Effector memory CD8-positive, alpha-beta T cell (primary cell): ENCODE measurements at places on chromosomes 3 and 15.
A peak's percentile ranks its signal among the peaks of the same experiment; 100 is the strongest.

- peak; percentile 81 for DNase-seq
Measured at GRCh38 chr15:67456677-67457529, 64.0 kb upstream of the C15orf61 start.

DNA sequence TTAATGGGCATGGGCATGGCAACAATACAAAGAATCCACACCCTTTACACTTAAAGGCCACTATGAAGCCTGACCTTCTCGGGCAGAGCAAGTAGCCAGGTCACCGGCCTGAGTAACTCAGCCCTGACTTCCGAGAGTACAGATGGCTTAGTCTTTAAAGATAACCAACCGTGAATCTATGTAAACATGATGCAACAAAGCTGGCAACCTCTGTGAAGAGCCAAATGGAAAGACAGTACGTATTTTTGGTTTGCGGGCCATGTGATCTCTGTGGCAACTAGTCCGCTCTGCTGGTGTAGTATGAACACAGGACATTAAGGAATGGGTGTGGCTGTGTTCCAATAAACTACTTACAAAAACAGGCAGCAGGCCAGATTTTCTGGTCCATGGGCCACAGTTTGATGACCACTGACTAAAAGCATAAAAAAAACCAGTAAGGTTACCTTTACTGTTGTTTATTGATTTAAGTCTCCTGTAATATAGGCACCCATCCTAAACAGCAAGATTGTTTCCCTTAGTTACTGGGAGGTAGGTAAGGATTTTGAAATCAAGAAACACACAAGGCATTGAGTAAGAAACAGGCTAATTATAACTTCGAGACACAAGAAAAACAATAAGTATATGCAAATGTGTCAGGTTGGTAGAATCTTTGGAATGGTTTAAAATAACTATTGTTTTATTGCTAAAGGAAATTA is 14.5 kb downstream of the RIOX2 start:
- DNase-seq: no peak

DNA sequence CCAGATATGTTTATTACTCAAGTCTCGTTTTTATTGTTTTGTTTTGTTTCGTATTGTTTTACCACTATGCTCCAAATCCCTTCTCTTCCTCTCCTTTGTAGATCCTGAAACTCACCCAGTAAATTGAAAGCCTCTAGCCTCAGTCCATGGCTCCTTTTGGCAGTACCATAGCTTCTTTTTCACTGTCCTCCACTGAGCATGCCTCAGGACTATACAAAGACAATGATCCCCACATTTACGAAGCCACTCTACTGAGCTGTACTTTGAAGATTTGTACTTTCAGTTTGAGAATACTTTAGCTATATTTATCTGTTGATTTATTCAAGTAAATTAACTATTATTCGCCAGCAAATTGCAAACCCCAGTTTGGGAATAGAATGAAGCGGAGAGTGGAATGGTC is 159.1 kb upstream of the SLITRK3 start:
- no peak for DNase-seq

DNA sequence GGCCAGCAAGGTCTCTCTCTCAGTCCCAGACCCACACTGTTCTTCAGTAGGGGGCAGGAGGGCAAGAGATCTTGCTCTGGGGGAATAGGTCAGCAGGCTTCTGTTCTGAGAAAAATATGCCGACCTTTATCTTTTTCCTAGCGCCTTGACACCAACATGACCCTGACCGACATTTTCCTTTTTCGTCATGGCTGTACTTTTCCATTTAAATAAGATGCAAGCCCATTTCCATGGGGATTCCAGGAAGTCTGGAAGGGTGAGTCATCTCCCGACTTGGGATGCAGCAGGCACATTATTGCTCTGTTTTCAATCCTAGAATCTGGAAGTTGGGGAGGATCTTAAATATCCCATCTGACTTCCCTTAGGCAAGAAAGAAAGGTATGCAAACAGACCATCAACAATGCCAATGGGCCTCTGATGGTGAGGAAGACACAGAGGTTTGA is 261.5 kb upstream of the LRTM1 start:
- DNase-seq: no peak

GRCh38 chr15:96353930-96354730 is 23.6 kb downstream of the NR2F2 start:
- DNase-seq: no peak

GRCh38 chr15:22262613-22263020 is 182.3 kb downstream of the OR4M2 start:
- no peak for DNase-seq
